ENCODE measurements at places on chromosomes 2 and 18. TPM values are rescaled to one million over a fixed set of nuclear protein-coding genes. Genes with fewer than 3 reads are reported as not detected.

The CENPA gene
- 0.42 TPM for total RNA-seq

GRCh38 chr2:229445501-229446211 lies 174.6 kb upstream of the PID1 start:
- DNase-seq = no peak

The TPGS2 gene
- total RNA-seq = 42.1 TPM

- no peak for DNase-seq
These were observed 51.6 kb downstream of the MRPL33 start for GRCh38 chr2:27823135-27823534.

GRCh38 chr2:227368574-227368973 lies 10.5 kb downstream of the TM4SF20 start:
- DNase-seq = no peak

The SCN1A gene
- not detected for total RNA-seq

- no peak for DNase-seq
These were observed 2.5 kb upstream of the MREG start for GRCh38 chr2:216015722-216016464.

- DNase-seq = no peak
These were observed 505.9 kb downstream of the ERBB4 start for GRCh38 chr2:212032536-212033219.

Data from activated B cell treated with CpG ODN at 0.5 μM for 24 hours (primary cell).